CD4-positive, alpha-beta T cell (primary cell): ENCODE measurements at places on chromosomes 6 and 20.

DNA sequence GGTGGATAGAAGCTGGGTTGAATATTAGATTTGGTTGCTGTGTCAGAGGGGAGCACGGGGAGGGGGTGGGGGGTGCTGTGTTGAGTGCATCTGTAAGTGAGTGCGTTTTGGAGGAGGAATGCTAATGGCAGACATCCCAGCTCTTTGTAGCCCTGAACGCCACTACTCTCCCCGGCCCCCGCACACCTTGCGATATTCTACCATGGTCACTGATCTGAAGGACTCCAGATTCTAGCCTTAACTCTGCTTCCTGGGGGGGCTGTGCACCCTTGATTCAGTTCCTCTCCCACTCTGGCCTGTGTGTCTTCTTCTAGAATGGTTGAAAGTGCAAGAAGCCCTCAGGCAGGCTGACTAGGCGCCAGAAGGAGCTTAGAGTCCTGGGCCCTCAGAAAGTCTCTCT, 7.1 kb downstream of the GLP1R start:
- no peak for DNase-seq
- no peak overlapping the region for H3K27ac ChIP-seq
- H3K4me1 ChIP-seq, result peaks cover 7% of the 10 kb centered on the region
- no peaks in the 10 kb centered on the region for H3K27me3 ChIP-seq

DNA sequence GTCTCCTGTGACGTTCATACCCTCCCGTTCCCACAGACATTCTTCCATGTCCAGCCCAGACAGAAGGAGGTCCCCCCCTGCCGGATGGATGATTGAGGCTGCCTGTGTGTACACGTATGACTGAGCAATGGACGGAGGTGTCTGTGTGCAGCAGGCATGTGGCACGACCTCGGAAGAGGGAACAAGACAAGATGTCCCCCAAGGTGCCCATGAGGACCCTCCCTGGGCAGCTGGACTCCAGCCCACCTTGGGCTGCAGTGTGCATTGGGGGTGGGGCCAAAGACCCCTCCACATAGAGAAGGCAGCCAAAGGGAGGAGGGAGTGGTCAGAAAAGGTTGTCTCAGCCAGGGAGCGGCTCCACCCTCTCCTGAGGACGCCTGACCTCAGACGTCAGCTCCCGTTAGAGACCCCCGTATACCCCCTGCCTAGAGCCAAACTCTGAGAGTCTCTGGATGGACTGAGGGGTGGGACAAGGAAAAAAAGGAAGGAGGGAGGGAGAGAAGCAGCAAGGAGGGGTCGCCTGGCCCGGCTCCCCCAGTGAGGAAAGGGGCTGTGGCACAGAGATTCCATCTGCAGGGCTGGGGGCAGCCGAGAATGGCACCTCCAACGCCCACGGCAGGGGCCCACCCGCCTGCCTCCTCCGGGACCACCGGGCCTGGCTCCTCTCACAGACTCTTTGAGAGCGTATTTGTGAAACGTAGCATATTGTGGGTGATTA, 92.9 kb upstream of the BHLHE23 start:
- H3K27me3 ChIP-seq, result peaks cover 4% of the 10 kb centered on the region
- DNase-seq, result no peak
- H3K4me1 ChIP-seq, result peaks cover 14% of the 10 kb centered on the region
- no peak overlapping the region for H3K27ac ChIP-seq

- no peaks in the 10 kb centered on the region for H3K27me3 ChIP-seq
- H3K36me3 ChIP-seq, result peaks cover 27% of the 10 kb centered on the region
- no peak overlapping the region for H3K4me3 ChIP-seq
- H3K4me1 ChIP-seq, result peaks cover 31% of the 10 kb centered on the region
- DNase-seq, result no peak
- H3K27ac ChIP-seq, result peak overlapping the region; percentile 17
Measured at GRCh38 chr6:41955412-41955811, 13.8 kb upstream of the CCND3 start.

GRCh38 chr6:149259753-149260152, 57.8 kb upstream of the TAB2 start:
- H3K4me1 ChIP-seq, result peaks cover 23% of the 10 kb centered on the region
- no peaks in the 10 kb centered on the region for H3K27me3 ChIP-seq
- peak; percentile 49 for DNase-seq
- H3K27ac ChIP-seq, result no peak overlapping the region
- H3K4me3 ChIP-seq, result no peak overlapping the region

GRCh38 chr20:48339986-48340882, 487.6 kb downstream of the PREX1 start:
- H3K36me3 ChIP-seq, result no peaks in the 10 kb centered on the region
- no peaks in the 10 kb centered on the region for H3K4me1 ChIP-seq
- no peak overlapping the region for H3K27ac ChIP-seq

DNA sequence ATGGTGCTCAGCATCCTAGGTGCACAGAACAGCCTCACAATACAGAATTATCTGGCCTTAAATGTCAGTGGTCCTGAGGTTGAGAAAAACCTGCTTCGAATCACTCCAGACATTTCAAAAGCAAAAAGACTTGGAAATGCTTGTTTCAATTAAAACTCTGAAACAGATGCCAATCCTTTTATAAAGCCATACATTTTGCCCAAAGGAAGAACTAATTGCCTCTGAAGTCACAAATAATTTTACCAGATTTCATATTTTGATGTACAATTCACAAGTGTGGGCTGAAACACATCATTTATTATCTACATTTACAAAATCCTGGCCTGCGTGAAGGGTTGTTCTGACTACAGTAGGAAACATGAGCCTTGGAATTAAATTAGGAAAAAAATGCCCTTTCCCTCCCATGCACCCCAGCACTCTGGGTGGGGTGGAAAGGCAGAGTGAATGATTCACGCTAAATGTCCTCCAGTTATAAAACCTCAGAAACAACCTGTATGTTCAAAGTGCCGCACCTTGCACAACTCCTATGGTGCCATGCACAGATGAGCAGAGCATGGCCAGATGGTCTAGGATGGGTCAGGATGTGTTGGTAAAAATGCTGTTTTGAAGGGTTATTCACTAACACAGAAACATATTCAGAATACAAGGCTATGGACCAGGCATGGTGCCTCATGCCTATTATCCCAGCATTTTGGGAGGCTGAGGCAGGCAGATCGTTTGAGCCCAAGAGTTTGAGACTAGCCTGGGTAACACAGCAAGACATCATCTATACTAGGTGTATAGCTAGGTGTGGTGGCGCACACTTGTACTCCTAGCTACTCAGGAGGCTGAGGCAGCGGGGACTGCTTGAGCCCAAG, 87.0 kb downstream of the ZMYND8 start:
- no peak for DNase-seq
- no peak overlapping the region for H3K27ac ChIP-seq
- H3K36me3 ChIP-seq, result peaks cover 50% of the 10 kb centered on the region
- H3K4me1 ChIP-seq, result no peaks in the 10 kb centered on the region
- H3K4me3 ChIP-seq, result no peak overlapping the region
- no peaks in the 10 kb centered on the region for H3K27me3 ChIP-seq

GRCh38 chr20:59223182-59223601, 59.6 kb downstream of the ZNF831 start:
- peaks cover 27% of the 10 kb centered on the region for H3K36me3 ChIP-seq
- H3K27me3 ChIP-seq, result no peaks in the 10 kb centered on the region
- H3K27ac ChIP-seq, result no peak overlapping the region
- H3K4me1 ChIP-seq, result peaks cover 16% of the 10 kb centered on the region
- no peak overlapping the region for H3K4me3 ChIP-seq
- DNase-seq, result no peak

- DNase-seq, result no peak
- H3K27me3 ChIP-seq, result peaks cover 4% of the 10 kb centered on the region
- no peaks in the 10 kb centered on the region for H3K36me3 ChIP-seq
- H3K27ac ChIP-seq, result no peak overlapping the region
- no peak overlapping the region for H3K4me3 ChIP-seq
Measured at GRCh38 chr20:59908855-59909254, 24.6 kb downstream of the SYCP2 start.

DNA sequence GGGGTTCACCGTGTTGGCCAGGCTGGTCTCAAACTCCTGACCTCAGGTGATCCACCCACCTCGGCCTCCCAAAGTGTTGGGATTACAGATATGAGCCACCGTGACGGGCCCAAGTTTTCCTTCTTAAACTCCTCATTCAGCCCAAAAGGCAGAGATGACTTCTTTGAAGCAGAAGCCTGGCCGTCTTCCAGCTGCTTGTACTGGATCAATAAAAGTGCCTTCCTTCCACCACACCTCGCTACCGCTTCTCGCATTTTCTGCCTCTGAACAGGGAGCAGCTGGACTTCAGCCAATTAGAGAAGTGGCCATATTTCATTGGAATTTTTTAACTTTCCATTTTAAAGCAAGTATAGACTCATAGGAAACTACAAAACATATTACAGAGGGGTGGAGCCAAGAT, 241.1 kb downstream of the PREX1 start:
- H3K36me3 ChIP-seq, result no peaks in the 10 kb centered on the region
- no peaks in the 10 kb centered on the region for H3K4me1 ChIP-seq

DNA sequence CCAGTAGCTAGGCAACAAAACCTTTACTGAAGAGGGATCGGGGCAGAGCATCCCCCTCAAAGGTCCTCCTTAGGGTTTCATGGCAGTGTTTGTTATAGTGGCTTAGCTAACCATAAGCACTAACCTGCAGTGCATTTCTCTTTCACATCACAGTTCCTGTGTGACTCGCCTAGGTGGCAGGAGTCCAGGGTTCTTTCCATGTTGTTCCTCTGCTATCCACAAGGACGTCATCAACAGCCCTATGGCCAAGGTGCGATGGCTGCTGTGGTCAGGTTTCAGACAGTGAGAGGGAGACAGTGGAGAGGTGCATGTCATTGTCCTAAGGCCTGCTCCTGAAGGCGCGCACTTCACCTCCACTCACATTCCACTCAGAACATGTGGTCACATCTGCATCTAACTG, 38.8 kb upstream of the FOXA2 start:
- DNase-seq, result no peak
- no peaks in the 10 kb centered on the region for H3K36me3 ChIP-seq
- no peaks in the 10 kb centered on the region for H3K27me3 ChIP-seq
- H3K27ac ChIP-seq, result no peak overlapping the region
- H3K4me3 ChIP-seq, result no peak overlapping the region

DNA sequence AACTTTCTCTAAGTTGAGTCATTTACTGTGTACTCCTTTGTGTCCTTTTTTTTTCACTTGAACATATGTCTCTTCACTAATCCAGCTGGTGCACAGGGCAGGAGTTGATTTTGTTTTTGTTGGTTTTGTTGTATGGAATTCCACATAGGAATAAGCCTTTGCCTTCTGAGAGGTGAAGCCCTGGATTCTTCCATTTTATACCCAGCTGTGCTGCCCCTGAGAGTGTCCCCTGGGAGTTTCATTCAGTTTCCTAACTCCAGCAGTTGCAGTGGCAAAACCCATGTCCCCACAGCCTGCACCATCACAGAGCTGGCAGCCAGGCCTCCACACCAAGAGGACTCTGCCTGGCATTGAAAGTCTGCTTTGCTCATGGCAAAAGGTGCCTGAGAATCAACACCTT, 107.3 kb upstream of the SYNDIG1 start:
- no peaks in the 10 kb centered on the region for H3K27me3 ChIP-seq
- no peak overlapping the region for H3K27ac ChIP-seq
- H3K4me3 ChIP-seq, result no peak overlapping the region
- DNase-seq, result no peak
- no peaks in the 10 kb centered on the region for H3K36me3 ChIP-seq

DNA sequence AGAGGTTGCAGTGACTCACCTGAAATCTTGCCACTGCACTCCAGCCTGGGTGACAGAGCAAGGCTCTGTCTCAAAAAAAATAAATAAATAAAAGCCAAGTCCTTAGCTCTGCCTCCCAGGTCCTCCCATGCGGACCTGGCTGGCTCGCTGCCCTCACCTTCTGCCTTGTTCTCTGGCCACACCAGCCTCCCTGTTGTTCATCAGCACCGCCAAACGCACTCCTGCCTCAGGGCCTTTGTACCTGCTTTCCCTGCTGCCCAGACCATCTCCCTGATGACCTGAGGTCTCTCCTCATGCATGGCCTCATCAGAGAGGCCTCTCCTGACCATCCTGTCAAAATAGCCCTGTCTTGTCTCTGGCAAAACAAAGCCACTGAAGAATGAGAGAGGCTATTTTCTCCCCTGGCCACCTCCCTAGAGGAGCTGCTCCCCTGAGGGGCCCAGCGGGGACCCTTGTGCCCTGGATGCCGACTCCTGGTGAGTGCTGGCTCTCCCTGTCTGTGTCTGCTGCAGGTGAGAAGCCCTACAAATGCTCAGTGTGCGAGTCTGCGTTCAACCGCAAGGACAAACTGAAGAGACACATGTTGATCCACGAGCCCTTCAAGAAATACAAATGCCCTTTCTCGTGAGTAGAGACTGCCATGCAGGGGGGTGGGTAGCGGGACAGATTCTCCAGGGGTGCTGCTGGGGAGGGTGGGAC, 22.6 kb upstream of the CHMP4B start:
- H3K4me1 ChIP-seq, result peaks cover 17% of the 10 kb centered on the region
- peaks cover 13% of the 10 kb centered on the region for H3K36me3 ChIP-seq
- H3K27me3 ChIP-seq, result no peaks in the 10 kb centered on the region
- no peak overlapping the region for H3K27ac ChIP-seq
- DNase-seq, result no peak
- H3K4me3 ChIP-seq, result no peak overlapping the region

GRCh38 chr6:87690441-87690840, 11.6 kb downstream of the AKIRIN2 start:
- DNase-seq, result no peak
- H3K27ac ChIP-seq, result no peak overlapping the region
- H3K36me3 ChIP-seq, result peaks cover 7% of the 10 kb centered on the region
- no peaks in the 10 kb centered on the region for H3K27me3 ChIP-seq

DNA sequence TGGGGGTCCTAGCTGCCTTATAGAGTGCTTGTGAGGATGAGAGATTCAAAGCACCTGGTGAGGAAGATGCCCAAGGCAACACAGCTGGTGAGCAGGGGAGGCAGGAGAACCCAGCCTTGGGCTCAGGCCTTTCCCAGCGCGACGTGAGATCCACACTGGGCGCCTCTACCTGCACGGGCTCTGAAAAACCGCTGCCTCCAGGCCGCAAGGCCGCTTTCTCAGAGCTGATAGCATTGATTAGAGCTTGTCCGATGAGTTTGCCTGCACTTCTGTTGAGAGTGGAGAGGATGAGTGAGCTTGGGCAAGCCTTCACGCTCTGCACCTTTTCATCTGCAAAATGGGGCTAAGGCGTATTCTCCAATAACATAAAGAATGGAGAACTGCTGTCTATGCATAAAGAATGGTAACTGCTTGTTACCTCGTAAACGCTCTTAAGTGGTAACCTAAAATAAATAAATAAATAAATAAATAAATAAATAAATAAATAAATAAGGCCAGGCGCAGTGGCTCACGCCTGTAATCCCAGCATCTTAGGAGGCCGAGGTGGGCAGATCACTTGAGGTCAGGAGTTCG, 916 bp downstream of the PABPC1L start:
- peak overlapping the region; percentile 86 for H3K4me3 ChIP-seq
- H3K36me3 ChIP-seq, result peaks cover 26% of the 10 kb centered on the region
- DNase-seq, result no peak
- no peaks in the 10 kb centered on the region for H3K27me3 ChIP-seq
- H3K4me1 ChIP-seq, result peaks cover 22% of the 10 kb centered on the region
- no peak overlapping the region for H3K27ac ChIP-seq
